ENCODE measurements at places on chromosomes 11 and 22.

DNA sequence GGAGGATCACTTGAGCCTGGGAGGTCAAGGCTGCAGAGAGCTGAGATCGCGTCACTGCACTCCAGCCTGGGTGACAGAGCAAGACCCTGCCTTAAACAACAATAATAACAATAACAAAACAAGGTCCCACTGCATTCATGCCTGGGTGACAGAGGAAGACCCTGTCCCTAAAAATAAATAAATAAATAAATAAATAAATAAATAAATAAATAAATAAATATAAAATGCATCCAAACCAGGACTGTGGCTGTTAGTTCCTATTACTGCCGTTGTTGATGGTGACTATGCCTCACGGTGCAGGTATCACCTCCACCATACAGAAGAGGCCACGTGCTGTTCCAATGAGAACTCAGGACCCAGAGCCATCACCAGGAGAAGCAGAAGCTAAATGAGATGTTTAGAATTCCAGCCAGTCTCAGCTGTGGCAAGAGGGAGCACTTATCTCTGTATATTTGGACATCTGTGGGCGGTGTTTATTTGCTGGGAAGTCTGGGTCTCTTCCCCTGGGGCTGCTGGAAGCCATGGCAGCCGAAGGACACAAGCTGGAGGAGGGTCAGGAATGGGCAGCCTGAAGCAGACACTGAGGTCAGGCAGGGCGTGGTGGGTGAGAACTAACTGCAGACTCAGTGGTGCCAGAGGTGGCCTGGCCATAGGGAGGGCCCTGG lies 21.6 kb downstream of the C11orf86 start:
- no peak for DNase-seq

GRCh38 chr11:75204685-75205563 lies 35.6 kb upstream of the TPBGL start:
- DNase-seq: peak; percentile 57

GRCh38 chr22:36520423-36520822 lies 8.5 kb downstream of the EIF3D start:
- no peak for DNase-seq

- no peak for DNase-seq
Observed at GRCh38 chr22:36914390-36914752, 943 bp downstream of the CSF2RB start.

- DNase-seq: no peak
Observed at GRCh38 chr11:1846453-1846932, 6.4 kb upstream of the LSP1 start.

GRCh38 chr22:22711532-22711913 lies 67.1 kb downstream of the GGTLC2 start:
- DNase-seq: no peak

- no peak for DNase-seq
Observed at GRCh38 chr22:39773976-39774539, 119.5 kb downstream of the ENTHD1 start.

DNA sequence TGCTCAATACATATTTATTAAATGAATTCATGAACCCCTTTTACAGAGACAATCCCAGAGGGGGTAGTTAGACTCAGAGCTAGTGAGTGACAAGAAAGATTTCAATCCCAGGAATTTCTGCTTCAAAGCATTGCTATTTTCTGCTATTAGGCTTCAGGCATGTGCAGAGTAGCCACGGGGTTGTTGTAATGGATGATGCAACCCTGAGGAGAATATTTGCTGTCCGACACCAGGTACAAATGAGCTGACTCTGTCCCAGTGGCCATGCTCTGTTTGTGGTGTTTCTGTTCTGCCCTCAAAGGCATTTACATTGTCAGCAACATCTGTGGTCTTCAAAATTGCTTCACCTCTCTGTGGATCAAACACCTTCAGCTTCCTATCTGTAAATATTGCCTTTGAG lies 102.6 kb downstream of the CSNK2A3 start:
- no peak for DNase-seq

DNA sequence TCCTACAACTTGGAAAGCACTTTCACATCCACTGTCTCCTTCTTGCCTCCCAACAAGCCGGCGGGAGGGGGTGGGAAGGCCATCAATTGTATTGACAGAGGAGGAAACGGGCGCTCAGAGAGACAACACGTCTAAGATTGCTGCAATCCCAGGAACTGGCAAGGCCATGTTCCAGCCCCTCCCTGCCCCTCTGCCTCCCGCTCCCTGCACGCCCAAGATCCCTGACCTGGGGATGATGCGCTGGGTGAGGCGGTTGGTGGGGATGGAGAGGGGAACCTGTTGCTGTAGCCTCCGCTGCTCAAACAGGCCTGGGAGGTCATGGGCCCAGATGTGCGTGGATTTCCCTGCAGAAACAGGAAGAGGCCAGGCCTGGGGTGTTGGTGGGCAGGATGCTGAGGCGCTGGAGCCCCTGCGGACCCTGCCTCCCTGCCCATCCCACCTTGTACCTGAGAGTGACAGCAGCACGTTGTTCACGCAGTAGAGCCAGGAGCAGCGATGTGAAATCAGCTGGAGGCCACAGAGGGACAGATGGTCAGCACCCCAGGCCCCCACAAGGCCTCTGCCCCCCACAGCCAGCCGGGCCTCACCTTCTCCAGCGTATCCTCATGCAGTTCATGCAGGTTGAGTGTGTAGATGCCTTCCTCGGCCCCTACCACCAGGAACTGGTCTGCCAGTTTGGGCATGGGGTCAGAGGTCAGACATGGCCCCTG lies 6.8 kb downstream of the MAP4K2 start:
- no peak for DNase-seq

DNA sequence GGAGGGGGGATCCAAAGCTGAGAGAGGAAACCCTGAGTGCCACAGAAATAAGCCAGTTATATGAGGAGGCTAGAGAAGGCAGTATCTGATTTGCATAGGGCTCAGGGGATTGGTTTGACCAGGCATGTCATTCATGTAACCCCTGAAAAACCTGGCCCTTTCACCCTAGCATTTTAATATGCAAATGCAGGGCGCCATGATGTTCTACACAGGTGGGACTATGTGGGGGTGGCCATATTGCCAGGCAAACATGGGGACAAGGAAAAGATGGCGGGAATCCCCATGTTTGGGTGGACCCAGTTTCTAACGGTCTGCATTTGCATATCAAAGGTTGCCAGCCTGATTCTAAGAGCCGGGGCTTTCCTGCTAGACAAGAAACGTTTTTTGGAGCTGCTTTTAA lies 27.2 kb downstream of the CSF2RB start:
- no peak for DNase-seq

DNA sequence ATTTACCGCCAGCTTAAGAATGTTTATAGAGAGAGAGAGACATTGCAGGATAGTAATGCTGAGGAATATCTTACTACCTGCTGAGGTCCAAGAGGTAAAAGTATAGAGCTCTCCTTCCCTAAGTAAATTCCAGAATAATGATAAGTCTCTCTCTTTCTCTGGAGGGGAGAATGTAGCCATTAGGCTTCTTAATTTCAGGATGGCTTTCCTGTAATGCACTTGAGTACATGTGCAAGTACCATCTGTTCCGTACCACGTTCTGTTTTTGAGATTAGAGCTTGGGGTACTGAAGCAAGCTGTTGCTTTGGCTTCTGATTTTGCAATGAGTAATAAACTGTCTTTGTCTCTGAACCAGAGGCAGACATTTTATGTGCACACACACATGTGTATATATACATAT lies 1314.0 kb downstream of the JRKL start:
- DNase-seq: no peak

DNA sequence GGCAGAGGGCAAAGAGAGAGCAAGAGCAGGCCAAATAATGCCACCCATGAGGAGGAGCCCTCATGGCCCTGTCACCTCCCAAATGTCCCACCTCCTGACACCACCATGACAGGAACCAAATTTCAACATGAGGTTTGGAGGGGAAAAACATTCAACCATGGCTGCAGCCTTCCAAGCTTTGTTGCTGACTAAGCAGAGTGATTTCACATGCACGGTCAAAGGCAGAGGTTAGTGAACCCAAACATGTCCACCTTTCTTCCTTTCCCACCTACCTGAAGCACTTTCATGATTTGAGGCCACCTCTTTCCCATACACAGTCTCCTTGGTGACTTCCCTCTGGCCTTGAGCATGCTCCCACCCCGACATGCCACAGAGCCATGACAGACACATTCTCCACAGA lies 89.7 kb downstream of the C11orf91 start:
- DNase-seq: no peak

- DNase-seq: no peak
Observed at GRCh38 chr11:70445605-70446004, 47.3 kb downstream of the CTTN start.

- DNase-seq: no peak
Observed at GRCh38 chr11:126265811-126266210, 2.9 kb downstream of the SRPRA start.

DNA sequence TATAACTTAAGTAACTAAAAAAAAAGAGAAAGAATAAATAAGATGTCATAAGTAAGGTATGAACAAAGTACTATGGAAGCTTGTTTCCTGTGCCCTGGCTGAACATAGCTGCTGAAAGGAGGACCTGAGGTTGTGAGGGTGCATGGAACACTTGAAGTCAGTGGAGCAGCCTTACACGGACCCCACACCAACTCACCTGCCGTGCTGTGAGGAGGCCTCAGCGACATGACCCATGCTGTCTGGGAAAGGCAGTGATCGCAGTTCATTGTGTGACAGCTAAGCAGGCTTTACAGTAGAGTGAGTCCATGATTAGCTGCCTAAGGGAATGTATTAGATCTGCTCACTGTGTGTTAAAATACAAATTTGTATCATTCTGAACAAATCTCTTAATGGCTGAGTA lies 17.6 kb downstream of the RASSF10 start:
- no peak for DNase-seq

GRCh38 chr11:112504056-112504455 lies 243.4 kb upstream of the PLET1 start:
- no peak for DNase-seq

- no peak for DNase-seq
Observed at GRCh38 chr22:47718337-47718736, 955.9 kb downstream of the TBC1D22A start.

DNA sequence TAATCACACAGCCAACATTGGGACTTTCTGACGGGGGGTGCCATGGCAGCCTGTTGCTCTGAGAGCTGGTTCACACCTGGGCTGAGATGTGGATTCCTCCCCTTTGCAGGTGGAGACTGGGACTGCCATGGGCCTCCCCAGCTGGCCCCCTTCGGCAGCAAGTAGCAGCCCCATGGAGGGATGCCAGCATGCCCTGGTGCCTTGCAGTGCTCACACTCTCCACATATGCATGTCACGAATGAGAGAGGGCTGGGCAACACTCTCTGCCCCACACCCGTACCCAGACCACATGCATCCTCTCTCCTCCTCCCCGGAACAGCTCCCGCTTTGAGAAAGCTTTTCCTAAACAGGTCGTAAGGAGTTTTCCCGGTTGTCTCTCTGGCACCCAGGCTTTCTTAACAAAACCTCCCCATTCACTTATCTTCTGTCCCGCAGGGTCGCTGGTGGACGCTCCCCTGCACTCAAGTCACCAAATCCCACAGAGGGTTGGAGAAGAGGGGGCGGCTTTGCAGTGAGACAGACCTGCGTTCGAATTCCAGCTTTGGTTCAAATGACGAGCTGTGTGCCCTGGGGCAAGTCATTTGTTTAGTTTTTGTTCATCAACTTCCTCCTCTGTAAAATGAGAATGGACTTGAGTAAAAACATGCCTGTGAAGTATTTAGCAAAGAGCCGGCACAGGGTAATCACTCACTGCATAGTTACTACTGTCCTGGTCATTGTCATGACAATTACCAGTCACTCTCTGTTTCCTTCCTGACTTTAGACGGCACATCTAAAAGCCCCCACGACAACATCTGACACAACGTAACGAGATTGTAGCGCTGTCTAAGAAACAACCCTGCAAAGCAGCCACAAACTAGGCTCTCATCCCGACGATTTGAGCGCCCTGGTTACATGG lies 231.3 kb upstream of the B3GAT1 start:
- no peak for DNase-seq

GRCh38 chr11:82859750-82860149 lies 40.5 kb downstream of the PRCP start:
- DNase-seq: no peak

GRCh38 chr11:83630211-83630610 lies 344.0 kb upstream of the CCDC90B start:
- no peak for DNase-seq

- DNase-seq: no peak
Observed at GRCh38 chr11:67452141-67452952, at the start of gene GPR152. TSS of gene GPR152 (minus strand) at chr11:67452729. CDS start at chr11:67452724, 5 bp downstream.

DNA sequence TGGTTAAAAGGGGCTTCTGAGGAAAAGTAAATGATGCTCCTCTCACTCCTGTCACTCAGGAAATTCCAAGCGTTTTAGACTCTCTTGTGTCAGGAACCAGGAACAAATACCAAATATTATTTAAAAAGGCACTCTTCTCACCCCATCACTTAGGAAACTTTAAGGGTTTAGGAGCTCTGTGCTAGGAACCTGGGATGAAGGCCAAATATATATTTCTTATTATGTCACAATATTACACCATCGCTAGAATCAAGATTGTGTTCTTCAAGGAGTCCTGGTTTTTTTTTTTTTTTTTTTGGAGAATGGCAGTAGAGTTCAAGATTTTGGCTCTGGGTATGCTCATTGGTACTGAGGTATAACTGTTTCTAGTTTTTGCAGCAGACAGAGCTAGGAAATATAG lies 79.0 kb upstream of the HEPHL1 start:
- no peak for DNase-seq

DNA sequence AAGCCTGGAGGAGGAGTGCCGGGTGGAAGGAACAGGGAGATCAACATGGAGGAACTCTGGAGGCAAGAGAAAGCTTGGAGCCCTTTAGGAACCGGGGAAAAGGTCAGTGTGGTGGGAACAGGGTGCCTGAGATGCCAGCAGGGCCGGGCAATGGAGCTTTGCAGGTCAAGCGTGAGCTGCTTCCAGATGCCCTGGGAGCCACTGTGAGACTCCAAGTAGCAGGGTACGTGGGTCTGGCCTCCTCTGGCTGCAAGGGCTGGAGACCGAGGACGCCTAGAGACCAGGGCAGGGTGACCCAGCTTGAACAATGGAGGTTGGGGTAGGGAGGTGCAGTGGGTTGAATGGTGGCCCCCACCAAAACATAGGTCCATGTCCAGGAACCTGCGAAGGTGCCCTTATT lies 15.6 kb upstream of the EMID1 start:
- no peak for DNase-seq

DNA sequence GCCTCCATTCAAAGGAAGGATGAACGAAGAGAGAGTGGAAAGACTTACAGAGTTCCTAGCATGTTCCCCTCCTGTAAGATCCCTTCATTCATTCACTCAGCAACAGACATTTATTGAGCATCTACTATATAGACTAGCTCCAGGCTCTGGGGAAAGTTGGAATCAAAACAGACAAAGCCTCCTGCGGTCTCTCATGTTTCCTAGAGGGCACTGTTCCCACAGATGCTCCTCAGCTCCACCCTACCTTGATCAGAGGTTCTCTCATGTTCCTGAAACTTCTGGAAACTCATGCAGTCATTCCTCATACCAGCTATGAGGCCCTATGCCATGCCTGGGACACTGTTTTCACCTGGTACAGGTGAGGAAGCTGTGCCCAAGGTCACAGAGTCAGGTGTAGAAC lies 11.1 kb downstream of the ALX4 start:
- no peak for DNase-seq

GRCh38 chr22:44133901-44134571 lies 46.7 kb upstream of the PARVG start:
- no peak for DNase-seq

GRCh38 chr22:30574997-30575671 lies 669 bp upstream of the GAL3ST1 start:
- DNase-seq: no peak
